ENCODE measurements at places on chromosomes 6 and 20.

DNA sequence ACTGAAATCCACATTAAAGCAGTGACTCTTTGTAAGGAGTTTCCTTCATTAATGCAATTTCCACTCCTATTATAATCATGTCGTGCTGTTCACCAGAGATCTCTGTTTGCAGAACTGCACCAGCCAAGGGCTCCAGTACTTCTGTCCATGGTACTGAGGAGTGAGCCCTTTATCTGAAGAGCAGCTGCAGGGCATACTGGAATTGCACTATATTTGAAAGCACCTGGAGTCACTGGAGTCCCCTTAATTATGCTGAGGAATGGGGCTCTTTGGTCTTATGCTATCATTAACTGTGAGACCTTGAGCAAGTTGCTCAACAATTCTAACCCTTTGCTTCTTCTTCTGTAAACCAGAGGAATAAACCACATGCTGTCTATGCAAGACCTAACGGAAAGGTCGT, 61.7 kb upstream of the NUP153 start:
- no peak for DNase-seq

DNA sequence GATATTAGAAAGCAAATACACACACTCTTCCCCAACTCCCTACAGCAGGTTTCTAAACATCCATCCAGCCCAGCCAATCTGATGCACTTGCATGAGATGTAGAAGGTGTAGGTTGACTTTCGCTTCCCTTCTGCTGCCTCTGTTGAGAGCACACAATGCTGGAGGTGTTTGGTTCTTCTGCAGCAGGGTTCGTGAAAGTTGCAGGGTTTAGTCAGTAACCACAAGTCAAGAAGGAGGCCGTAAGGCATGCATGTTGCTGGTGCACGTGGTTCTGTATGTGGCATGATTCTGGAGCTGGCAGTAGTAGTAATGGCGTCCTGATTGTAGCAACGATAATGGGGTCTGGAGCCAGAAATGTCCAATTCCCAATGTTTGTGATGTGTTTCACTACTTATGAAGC, 53.0 kb downstream of the DEK start:
- DNase-seq, result no peak

DNA sequence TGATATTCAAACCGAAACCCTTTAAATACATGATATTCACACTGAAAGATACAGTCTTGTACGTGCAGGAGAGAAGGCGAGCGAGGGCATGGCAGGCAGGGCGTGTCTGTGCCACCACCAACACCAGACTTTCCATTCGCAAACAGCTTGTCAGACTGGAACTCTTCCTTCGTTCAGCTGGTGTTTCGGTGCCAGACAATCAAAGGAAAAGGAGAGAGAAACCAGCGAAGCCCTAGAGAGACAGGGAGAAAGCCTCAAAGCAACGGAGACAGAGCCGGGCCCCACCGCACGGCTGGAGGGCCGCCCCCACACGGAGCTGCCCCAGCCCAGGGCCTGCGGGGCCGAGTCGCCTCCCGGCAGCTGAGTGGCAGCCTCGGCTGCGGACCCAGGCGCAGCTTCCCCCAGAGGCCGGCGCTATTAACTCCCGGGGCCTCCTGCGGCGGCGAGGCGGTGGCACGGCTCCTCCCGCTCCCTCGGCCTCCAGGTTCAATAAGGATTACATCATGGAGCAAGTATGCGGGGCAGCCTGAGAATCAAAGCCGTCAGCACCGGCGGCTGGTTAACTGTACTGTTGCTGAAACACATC, 32.1 kb upstream of the NR2E1 start:
- peak; percentile 64 for DNase-seq

GRCh38 chr6:1190366-1190765, 121.5 kb upstream of the FOXQ1 start:
- no peak for DNase-seq

GRCh38 chr20:50015993-50016770, 33.4 kb downstream of the SNAI1 start:
- no peak for DNase-seq

DNA sequence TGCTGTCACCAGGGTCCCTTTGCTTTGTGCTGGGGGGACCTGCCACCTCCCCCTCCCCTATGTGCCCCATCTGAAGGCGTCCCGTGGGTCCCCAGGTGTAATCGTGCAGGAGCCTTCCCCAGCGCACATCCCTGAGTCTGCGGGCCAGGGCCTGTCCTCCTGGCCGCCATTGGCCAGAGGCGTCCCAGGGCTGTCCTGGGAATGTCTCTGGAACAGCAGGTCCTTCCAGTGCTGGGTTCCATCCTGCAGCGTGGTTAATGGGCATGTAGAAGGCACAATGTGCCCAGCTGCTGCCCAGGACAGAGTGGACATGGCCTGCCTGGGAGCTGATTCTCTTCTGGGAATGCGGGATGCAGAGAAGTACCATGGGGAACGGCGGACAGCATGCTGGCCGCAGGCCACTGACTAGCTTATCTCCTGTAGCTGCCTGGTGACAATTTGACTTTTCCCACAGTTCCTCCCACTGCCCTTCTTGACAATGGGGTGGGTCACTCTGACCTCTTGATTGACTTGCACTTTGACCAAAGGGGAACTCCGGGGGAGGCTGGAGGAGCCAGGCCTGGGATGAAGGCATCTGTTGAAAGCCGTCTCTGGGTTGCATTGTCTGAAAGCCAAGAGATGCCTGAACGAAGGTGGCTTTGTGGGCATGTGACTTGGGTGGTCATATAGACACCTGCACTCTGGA, 64.0 kb downstream of the CTCFL start:
- DNase-seq, result no peak

- DNase-seq, result peak; percentile 33
Observed at GRCh38 chr20:57708694-57709673, 831 bp downstream of the PMEPA1 start.

GRCh38 chr6:56145616-56146015, 101.8 kb downstream of the COL21A1 start:
- no peak for DNase-seq

GRCh38 chr20:40503119-40503518, 185.9 kb downstream of the MAFB start:
- no peak for DNase-seq

GRCh38 chr6:4169028-4169789, 33.8 kb upstream of the ECI2 start:
- no peak for DNase-seq

DNA sequence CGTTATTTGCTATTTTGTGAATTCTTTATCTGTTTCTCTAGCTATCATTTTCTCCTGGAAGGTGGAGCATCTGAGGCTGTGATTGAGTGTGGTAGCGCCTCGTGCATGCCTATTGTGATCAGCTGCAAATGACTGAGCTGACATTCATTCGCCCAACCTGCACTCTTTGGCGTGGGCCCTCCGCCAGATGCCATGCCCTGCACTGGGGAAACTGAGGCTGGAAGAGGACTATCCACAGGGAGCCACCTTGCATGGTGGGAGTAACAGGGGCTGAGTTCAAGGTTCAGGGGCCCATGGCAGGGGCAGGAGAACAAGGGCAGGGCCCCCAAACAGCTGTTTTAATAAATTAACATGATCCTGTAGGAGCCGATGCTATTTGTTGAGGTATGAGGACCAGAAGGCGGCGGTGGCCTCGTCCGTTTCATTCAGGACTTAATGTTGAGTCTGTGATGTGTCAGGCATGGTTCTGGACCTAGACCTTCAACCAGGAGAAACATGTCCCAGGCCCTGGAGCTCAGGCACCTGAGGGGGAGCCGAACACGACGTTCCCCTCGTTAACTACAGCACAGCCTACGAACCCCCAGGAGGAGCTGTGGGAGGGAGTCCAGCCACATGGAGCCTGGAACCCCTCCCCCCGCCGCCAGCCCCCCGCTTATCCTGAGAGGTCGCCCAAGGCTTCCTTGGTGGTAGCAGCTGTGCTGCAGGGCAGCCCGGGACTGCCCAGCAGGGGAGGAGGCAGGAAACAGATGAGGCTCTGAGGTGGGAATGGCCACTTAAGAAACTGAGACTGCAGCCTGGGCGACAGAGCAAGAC, 242.9 kb downstream of the CDH4 start:
- DNase-seq, result no peak

Measured in common myeloid progenitor, CD34-positive (primary cell).